ENCODE measurements at places on chromosomes 12 and 14.

DNA sequence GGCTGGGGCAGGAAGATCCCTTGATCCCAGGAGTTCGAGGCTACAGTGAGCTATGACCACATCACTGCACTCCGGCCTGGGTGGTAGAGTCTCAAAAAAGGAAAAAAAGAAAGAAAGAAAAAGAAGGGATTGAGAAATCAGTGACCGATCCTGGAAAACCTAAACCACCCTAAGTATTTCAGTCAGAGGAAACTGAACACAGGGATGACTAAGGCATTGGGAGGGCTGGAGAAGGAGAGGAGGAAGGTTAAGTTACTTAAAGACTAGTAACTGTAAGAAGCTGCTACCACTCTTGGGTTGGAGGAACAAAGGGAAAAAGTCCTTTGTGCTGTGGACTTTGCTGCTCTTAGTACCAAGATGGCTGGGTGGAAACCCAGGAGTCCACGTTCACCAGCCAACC lies 10.6 kb downstream of the HHIPL1 start:
- DNase-seq, result no peak

- no peak for DNase-seq
Observed at GRCh38 chr12:98297538-98297937, 217.9 kb upstream of the TMPO start.

- DNase-seq, result no peak
Observed at GRCh38 chr12:2540535-2540941, 254.2 kb upstream of the FKBP4 start.

DNA sequence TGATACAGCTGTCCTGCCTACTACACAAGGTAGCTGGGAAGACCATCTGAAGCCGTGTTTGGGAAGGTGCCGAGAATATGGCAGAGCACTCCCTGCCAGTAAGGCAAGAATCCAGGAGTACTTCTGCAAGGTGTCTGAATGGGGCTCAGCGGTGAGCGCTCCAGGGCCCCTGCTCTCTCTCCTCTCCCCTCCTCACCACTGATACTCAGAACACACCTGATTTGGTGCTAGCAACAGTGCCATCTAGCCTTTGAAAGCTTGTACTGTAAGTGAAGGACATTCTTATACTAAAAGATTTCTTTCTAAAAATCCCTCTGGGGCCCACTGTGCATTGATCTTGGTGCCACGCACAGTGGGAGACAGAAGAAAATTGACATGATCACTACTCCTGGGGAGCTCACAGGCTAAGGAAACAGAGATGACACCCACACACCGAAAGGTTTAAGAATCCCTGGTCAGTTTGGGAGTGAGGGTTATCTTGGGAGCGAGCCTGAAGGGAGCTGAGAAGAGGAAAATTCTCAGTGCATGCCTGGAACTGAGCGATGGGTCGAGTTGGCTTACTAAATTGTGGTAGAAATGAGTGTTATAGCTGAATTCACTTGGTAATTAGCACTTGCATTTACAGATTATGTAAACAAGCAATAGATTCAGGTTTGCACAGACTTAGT lies 216.9 kb downstream of the NTF3 start:
- DNase-seq, result no peak

- no peak for DNase-seq
Observed at GRCh38 chr12:111467092-111467856, 61.6 kb downstream of the SH2B3 start.

DNA sequence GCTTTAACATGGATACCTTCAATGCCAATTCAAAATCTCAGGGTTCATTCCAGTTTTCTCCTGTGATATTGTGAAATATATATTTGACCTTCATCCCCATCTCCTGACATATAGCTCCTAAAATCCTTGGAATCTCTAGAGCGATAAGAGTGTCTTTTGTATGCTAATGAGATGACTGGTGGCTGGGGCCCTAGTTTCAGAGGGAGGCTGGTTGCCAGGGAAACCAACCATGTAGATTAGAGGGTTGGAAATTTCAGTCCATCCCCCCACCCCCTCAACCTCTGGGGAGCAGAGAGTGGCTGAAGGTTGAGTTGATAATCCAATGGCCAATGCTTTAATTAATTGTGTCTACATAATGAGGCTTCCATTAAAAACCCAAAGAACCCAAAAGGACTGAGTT lies 59.4 kb downstream of the SDR9C7 start:
- no peak for DNase-seq

DNA sequence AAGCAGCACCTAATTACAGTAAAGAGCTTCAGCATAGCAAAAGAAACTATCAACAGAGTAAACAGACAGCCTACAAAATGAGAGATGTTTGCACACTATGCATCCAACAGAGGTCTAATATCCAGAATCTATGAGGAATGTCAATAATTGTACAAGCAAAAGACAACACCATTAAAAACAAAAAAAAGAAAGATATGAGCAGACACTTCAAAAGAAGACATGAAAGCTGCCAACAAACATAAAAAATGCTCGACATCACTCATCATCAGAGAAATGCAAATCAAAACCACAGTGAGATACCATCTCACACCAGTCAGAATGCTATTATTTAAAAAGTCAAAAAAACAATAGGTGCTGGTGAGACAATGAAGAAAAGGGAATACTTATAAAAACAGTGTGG lies 273.1 kb downstream of the TMTC2 start:
- DNase-seq, result no peak

DNA sequence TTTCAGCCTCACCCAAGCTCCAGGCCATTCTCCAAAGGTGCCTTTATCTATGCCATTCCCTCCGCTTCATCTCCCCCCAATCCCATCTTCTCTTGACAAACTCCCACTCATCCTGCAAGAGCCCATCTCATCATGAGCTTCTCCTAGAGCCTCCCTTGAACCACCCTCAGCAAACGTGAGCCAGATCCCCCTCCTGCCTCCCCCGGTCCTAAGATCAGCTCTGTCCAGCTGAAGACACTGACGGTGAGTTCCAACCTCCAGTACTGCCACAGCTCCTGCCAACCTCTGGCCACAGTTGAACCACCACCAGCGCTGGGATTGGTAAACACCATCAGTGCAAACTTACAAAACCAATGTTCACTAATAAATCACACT lies 124.6 kb downstream of the BCL11B start:
- DNase-seq, result no peak

GRCh38 chr12:84974155-84974815 lies 61.7 kb upstream of the SLC6A15 start:
- no peak for DNase-seq

DNA sequence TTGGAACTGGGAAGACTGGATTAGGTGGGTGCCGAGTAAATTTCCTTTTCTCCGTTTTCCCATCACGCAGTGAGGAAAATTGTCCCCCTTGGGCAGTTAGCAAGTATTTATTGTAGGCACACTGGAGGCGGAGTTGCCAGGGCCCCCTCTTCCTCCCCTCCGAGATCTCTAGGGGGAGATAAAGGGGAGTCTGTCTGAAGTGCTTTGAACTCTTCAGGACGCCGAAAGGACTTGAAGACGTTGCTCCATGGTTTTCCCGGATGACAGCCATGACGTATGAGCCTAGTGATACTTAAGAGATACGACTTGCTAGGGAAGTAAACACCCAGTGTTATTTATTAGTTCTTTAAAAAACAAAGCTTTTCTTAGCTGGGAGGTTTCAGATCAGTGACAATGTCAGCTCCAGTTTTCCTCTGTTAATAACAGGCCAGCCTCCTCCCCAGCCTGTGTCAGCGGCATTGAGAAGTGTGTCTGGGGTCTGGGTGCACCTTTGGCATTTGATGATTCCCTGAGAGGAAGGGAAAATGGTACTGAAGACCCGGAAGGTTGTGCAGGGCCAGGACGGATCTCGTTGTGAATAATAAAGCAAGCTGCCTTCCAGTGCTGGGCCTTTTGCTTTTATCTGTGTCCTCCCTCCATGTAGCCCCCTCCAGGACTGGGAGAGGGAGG lies 78.7 kb downstream of the TSPAN9 start:
- no peak for DNase-seq
